ENCODE measurements at places on chromosomes 2 and 18.

DNA sequence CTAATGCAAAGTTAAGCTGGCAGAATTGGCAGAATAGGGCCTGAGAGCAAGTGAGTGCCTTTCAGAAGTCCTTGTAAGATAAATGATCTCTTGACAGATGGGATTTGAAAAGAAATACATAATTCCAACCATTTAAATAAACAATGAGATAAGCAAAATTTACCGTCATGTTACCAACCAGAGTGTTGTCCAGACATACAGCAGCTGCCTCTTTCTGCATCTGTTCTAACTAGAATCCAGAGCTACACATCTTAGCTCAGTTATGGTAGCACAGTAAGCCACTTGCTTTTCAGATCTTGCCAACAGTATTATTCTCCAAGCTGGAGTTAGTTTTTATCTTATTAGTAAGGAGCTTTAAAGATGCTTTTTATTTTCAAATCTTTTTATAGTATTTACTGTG is 179.6 kb downstream of the BARD1 start:
- no peak for DNase-seq

GRCh38 chr2:211181626-211182025 is 625.2 kb downstream of the CPS1 start:
- no peak for DNase-seq

DNA sequence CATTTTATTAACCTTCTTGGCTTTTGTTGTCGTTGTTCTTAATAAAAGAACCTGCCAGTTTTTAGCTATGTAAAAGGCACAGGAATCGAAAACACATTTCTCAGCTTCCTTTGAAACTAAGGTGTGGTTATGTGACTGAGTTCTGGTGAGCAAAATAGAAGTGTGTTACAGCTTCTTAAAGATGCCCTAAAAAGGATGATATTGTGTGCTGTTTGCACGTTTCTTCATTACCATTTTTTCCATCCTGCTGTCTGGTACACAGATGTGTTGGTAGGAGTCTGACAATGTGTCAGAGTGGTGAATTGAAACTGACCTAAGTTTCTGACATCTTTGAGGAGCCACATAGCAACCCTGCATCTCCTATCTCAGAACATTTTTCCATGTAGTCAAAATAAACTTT is 380.6 kb downstream of the SUCLG1 start:
- DNase-seq: no peak

DNA sequence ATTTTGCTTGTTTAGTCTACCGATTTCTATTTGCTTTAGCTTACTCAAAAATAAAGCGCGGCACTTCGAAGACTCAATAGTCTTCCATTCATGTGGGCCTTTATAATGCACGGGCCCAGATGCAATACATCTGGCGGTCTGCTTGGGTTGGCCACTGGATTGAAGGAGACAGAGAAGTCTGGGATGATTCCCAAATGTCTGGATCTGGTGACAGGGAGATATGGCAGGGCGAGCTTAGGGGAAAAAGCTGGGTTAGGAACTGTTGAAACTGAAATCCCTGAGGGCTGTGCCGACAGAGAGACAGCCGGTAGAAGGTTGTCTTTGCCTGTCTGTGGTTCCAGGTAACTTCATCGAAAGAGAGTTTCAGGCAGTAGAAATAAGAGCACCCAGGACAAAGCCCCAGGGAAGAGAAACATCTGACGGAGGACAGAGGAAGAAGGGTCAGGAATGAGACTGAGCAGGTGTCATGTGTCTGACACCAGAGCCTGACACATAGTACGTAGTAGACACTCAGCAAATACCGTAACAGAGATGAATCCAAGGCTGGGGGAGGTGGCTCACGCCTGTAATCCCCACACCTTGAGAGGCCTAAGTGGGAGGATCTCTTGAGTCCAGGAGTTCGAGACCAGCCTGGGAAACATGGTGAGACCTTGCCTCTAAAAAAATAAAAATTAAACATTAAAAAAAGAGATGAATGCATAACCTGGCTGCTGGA is 13.6 kb downstream of the CLUL1 start:
- no peak for DNase-seq

- DNase-seq: peak; percentile 55
Observed at GRCh38 chr2:11582862-11583752, 49.3 kb downstream of the GREB1 start.

Measured in activated CD4-positive, alpha-beta T cell treated with anti-CD3 and anti-CD28 coated beads for 4 hours (primary cell).